ENCODE measurements at places on chromosomes 3 and 15.

GRCh38 chr15:43808960-43809678, 8.7 kb downstream of the HYPK start:
- no peak for DNase-seq

GRCh38 chr3:164390046-164390445, 688.2 kb downstream of the SI start:
- DNase-seq = no peak

- DNase-seq = no peak
Measured at GRCh38 chr3:4807381-4808280, 171.6 kb upstream of the BHLHE40 start.

DNA sequence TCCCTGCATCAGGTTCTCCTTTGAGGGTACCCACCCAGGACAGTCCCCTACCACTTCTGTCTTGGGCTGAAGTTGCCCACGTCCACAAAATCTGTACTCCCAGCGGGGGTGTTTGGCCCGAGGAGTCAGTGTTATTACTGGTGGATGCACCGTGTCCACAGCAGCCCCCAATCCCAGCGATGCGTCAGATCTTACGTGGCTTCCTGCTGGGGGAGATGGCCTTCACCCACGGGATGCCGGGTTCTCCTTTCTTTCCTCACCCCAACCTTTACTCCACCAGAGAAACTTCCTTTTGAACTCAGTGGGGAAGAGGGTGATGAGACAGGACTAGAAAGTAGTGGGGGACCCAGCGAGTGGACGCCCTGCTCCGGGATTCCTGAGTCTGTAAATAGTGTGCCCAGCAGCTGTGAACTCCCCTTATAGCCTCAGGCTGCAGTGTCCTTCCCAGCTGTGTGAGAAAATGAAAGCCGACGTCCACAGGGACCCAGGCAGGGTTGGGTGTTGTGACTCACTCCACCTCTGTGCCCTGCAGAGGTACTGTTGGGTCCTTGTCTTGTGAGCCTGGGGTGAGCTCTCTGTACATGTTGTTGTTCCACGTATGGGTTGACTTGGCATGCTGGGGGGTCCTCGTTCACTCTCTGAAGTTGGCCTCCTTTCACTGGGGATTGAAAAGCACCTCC, 31.5 kb downstream of the CRTAP start:
- no peak for DNase-seq

DNA sequence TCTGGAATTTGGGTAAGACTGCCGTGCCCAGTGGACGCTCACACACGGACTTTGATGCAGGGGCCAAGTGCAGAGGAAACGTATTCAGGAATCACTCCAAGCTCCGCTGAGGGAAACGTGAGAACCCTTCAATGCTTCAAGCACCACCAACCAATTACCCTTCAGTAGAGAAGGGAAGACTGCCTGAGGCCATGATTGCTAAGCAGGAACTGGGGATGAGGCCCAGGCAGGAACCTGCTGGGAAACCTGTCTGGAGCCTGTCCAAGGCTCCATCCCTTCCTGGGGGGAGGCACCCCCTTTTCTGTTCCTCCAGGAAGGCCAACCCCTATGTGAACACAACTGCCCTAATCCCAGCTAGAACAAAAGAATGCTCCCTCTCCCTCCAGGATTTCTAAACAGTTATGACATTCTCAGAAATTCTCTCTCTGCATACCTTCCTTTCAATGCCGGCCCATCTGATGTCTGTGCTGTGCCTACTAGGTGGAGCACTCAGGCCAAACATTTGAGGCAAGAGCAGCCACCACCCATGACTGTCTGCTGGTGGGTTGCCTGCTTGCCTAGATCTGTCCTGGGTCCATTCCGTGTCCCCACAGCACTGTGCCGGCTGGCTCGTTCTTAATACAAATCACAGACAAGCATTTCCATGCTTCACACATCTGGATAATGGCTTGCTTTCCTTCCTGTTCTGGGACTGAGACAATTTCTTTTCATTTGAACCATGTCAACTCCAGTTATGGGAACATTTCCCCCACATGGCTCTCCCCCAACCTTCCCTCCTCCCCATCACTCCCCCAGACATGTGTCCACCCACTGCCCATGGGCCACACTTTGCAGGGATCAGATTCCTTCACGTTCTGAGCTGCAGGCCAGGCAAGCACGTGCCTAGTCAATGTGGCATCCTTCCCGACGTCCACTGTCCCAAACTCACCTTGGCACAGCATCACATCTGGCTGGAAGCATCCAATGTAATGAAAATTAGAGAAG, 149.4 kb downstream of the ADAMTS17 start:
- no peak for DNase-seq

GRCh38 chr15:78895471-78895870, 22.8 kb downstream of the MORF4L1 start:
- DNase-seq = no peak
